ENCODE measurements at places on chromosomes 6 and 20. TPM values are rescaled to one million over a fixed set of nuclear protein-coding genes. Genes with fewer than 3 reads are reported as not detected.

GRCh38 chr6:20830576-20830975 lies 296.3 kb downstream of the CDKAL1 start:
- peak; percentile 17 for DNase-seq

- no peak for DNase-seq
Observed at GRCh38 chr6:168428863-168429262, 12.1 kb upstream of the SMOC2 start.

DNA sequence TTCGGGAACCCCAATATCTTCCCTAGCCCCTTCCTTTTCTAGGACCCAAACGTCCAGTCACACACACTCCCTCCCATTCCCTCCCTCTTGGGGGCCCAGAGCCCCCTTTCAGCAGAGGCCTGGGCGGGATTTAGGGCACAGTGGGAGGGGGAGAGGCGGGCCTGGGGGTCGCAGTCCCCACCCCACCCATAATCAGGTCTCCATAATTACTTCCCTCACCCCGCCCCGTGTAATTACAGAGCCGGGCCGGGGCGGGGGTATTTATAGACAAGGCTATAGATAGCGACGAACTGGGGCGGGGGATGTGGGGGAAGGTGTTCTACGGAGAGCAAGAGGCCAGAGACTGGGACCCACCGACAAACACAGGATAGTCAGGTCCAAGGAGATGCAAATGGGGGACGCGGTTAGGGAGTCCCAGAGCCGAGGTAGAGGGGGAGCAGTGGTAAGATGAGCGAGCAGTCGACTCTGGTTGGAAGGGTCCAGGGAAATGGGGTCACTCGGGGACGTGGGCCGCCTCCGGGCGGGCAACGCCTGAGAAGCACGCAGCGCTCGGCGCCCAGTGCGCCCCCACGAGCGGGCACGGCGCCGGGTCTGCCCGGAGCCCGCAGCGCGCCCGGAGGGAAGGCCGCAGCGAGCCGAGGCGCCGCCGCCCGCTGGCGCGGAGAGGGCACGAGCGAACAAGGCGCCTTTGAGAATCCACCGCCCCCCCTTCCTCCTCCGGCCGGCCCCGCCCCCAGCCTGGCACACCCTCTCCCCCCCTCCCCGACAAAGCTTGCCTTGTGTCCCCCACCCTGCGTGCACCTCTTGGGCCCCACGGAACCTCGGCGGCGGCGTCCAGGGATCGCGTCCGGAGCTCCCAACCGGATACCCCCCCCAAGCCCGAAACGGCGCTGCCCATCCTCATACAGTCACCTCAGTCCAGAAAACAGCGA lies 670 bp upstream of the COL11A2 start:
- peak; percentile 39 for DNase-seq

DNA sequence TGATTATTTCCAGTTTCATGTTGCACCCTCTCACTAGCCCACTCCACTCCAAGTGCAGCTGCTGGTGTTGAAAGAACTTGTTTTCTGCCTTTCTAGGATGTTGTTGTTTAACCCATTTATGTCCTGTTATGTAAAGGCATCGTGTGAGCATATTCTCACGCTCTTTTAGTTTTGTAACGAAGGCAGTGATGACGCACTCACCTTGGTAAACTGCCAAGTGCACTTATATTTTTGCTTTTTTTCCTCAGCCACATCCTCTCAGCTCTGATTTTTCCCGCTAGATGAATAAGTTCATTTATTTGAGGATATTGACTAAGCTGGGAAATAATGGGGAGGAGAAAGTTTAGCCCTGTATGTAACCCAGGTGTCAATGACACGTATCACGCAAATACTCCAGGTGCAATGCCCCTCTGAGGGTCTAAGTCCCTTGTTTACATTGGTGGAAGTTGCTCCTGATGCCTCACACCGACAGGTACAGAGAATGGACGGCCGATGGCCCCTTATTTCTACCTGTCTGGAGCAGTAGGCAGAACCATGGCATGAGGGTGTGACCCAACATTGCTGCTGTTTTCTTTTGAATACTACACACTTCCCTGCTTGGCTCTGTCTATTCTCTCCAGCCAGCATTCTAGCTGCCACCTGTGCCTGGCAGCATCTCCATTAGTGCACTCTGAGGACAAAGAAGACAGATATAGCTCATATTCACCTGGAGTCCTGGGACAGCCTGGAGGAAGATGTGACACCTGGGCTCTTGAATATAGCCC lies 132.7 kb upstream of the SLC24A3 start:
- DNase-seq, result peak; percentile 25

DNA sequence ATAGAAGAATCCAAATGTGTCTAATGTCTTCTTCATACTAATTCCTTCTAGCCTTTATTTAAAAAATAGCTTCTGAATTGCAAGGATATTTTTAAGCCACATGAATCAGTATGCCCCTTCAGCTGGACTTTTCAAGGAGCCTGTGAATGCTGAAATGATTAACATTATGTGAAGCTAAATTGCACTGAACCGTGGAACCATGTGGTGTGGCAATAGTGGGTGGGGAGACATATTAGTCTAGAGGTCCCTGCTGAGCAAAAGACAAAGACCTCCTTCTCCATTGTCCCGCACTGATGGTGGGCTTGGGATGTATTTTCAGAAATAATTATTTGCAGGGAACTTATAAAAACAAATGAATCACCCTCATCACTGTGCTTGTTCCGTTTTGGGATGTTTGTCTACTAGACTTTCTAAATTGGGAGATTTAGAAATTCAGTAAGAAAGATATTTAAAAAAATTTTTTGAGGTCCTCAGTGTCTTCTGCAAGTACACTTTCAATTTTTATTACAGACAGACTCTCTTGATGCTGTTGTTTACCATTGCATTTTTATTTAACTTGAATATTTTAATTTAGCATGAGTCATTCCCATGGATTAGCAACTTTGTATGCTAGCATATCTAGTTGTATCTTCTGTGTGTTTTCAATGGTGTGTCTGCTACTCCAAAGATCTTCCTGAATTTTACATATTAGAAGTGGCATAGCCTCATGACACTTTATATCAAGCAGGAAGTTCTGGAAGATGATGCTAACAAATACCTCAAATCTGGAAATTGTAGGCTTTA lies 238.1 kb downstream of the LAMA2 start:
- DNase-seq, result no peak

GRCh38 chr6:128456510-128457230 lies 63.7 kb downstream of the PTPRK start:
- DNase-seq, result no peak

- no peak for DNase-seq
Observed at GRCh38 chr6:133856911-133857310, 32.0 kb upstream of the TCF21 start.

DNA sequence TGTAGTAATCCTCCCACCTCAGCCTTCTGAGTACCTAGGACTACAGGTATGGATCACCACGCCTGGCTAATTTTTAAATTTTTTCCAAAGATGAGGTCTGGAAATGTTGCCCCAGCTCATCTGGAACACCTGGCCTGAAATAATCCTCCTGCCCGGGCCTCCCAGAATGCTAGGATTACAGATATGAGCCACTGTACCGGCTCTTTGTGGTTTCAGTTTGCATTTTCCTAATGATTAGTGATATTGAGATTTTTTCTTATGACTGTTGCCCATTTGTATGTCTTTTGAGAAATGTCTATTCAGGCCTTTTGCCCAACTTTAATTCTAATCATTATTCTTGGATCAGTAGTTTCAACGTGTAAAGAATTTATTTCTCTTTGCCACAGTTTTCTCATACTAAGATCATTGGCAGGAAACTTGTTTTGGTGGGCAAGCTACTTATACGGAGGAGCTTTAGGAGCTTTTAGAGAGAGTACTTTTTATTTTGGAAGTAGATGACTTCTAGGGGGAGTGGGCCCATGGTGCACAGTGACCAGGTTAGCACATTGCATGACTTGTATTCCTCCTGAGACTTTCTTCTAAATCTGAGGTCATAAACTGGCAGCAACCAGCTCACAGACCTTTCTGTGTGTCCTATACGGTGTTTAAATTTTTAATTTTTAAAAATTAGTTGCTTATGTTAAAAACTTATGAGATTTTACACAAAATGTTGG lies 62.3 kb downstream of the STK4 start:
- no peak for DNase-seq

- DNase-seq, result peak; percentile 22
Observed at GRCh38 chr6:16108921-16109658, 19.8 kb upstream of the MYLIP start.

DNA sequence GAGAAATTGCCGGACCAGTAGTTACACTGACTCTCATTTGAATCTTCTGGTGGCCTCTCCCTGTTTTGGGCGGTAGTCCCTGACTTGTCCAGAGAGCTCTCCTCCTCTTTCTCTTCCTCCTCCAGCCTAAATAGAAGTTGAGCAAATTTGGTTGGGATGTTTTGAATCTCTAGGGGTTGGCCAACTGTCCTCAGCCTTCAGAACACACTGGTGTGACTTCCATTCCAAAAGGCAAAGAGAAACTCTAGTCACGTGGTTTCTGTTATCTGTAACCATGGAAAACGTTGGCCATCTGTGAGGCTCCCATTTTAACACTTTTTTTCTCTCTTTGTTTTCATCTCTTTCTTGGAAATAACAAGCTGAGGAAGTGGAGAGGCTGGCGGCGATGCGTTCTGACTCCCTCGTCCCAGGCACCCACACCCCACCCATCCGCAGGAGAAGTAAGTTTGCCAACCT lies 275.3 kb downstream of the TBC1D7 start:
- no peak for DNase-seq

GRCh38 chr20:59598625-59599310 lies 5.6 kb upstream of the PHACTR3 start:
- peak; percentile 58 for DNase-seq

DNA sequence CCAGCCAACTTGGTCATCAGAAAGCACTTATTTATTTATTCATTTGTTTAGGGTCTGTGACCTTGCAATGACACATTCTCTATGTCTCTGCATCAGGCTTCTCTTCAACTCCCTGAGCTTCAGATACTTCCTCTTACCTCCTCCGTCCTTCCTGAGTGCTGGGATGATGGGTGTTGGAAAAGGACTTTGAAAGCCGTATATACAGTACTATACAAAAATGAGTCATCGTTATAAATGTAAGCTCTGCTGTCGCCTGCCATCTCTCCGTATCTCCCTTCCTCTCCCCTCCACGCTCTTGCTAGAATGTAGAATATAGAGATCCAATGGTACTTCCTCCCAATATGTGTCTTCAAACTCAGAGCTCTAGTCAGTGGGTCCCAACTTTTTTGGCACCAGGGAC lies 91.9 kb upstream of the SALL4 start:
- DNase-seq, result no peak

DNA sequence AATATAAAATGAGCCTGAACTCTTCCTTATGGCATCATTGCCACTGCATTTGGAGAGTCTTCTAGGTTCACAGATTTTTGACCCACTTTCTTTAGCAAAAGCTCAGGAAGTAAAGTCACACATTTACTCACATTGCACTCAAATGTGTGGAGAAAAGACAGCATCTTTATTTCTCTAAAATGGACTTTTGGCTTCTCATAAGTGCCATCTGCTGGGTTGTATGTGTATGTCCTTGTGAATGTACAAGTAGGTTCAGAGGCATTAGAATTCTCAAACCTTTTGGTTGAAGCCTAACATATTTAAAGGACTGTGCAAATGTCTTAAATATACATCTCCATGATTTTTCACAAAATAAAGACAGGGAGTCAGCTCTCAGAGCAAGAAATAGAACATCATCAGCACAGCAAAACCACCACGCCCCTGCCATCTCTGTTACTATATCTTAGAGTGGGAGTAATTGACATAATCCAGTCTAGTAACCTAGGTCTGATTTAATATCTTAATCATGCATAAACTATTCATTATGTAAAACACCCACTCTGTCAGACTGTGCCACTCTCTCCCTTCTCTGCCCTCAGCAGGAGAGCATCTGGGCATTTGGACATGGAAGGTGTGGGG lies 42.2 kb upstream of the SPTLC3 start:
- peak; percentile 7 for DNase-seq

- no peak for DNase-seq
Observed at GRCh38 chr20:8740265-8740664, 328.6 kb upstream of the PLCB4 start.

GRCh38 chr6:72386324-72386723 lies 235.5 kb upstream of the KCNQ5 start:
- peak; percentile 24 for DNase-seq

DNA sequence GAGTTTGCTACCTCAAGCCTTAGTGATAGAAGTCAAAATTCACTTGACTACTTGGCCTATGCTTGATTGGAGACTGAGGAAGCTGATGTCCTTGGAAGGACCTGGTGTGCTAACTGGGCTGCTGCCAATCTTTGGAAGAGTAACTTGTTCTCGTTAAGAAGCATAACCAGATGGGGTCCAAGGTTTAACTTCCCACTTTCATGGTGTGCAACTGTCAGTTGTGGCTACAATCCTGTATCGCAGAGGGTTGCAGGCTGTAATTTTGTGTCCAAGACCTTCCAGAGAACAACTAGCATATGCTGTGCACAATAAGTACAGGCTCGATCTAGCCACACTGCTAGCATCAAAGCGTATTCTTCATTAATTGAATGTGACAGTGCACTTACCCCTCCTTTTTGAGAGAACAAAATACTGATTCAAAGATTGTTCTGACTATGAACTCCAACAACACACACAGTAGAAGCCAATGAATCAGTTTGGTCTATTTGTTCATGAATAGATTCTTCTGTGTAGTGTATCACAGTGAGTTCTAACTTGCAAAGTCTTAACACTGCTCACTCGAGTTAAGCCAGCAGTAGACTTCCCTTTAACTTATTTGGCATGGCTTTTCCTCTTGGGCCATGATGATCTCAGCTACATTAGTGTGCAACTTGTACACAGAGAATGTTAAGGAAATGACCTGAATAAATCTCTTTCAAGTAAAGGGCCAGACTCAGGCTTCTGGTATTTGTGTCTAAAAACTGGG lies 15.8 kb upstream of the PLCB1 start:
- peak; percentile 17 for DNase-seq

- DNase-seq, result no peak
Observed at GRCh38 chr6:29255530-29255929, 46.0 kb upstream of the OR14J1 start.

GRCh38 chr6:156427345-156427744 lies 349.8 kb upstream of the ARID1B start:
- DNase-seq, result peak; percentile 71

DNA sequence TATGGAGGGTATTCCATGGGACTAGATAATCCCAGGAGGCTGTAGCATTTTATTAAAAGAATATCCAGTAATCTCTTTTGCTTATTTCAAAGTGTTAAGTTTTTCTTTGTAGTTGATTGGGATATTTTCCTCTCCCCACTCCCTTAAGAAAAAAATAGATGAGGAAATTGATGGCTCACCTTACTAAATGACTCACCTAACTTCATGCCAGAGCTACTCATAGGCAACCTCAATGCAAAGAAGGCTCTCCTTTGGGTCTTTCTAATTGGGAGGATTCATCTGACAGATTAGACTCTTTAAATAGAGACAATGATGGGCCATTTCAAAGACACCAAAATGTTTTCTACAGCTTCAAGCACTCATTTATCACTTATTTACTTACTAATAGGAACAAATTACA lies 528.5 kb upstream of the BTBD3 start:
- peak; percentile 15 for DNase-seq

Gene ME1
- 19.9 TPM for total RNA-seq

Gene MRS2
- total RNA-seq, result 46.7 TPM

Gene HLA-DMA
- 0.11 TPM for total RNA-seq

Gene TFAP2C
- total RNA-seq, result 7.7 TPM

Gene NRSN1
- total RNA-seq, result not detected

Data from Daoy (cell line).